ENCODE measurements at places on chromosomes 5 and 9.

- no peak for DNase-seq
Observed at GRCh38 chr5:168314735-168315411, 23.4 kb downstream of the WWC1 start.

DNA sequence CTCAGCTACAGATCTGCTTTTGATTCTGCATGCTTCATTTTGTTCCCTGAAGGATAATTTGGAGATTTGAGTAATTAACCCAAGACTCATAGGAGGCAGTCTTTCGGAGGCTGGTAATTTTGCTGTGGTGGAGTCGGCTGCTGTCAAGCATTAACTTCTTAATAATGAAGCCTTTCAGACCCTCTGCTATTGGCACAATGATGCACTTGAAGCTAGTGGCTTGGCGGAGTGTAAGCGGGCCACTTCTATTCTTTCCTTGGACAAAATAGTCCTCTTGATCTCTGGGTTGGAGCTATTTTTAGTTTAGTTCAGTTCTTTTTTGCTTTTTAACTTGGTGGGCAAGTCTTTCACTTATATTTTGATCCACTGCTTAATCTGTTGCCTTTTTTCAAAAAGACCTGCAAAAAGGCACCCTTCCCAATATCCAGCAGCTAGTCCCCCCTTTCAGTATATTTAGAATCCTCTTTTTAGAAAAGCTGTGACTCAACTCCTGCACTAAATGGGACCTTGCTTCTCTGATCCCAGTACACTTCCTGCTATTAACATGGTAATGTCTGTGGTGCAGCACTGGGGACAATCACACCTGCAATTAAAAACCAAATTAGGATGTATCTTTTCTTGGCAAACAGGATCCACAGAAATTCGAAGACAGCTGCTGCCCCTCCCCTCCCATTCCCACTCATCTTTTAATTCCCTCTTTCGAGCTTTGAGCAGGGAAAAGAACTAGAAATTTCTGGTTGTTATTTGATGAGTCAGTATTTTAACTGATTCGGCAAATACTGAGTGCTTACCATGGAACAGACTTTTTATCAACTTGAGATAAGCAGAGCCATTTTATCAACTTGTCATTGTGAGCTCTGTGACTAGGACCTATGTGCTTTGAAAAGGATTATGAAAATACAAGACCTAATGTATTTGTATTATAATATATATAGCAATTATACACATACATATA is 169.4 kb upstream of the ANKRD55 start:
- no peak for DNase-seq

DNA sequence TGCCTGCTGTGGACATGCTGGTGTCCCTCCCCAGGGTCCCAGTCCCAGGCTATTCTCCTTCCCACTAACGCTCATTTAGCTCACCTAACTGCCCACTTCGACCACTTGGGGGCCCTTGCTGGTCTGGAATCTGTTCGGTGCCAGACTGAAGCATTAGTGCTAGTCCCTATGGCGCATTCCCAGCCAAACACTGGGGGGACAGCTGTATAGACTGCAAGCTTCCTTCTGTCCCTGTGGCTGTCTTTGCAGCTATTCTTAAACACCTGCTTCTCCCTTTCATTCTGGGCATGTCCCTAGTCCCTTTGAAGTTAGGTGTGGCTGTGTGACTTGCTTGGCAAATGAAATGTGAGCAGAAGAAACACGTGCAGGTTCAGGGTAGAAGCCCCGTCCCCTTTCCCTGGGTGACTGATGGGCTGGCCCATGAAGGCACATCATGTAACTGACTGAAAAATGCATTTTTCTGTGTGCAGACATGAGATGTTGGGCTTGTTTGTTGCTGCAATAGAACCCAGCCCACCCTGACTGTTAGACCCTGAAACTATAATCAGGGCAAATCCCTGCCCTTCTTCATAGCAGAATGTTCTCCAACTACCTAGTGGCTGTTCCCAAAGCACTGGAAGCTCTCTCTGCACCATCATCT is 134.4 kb downstream of the BARX1 start:
- no peak for DNase-seq

DNA sequence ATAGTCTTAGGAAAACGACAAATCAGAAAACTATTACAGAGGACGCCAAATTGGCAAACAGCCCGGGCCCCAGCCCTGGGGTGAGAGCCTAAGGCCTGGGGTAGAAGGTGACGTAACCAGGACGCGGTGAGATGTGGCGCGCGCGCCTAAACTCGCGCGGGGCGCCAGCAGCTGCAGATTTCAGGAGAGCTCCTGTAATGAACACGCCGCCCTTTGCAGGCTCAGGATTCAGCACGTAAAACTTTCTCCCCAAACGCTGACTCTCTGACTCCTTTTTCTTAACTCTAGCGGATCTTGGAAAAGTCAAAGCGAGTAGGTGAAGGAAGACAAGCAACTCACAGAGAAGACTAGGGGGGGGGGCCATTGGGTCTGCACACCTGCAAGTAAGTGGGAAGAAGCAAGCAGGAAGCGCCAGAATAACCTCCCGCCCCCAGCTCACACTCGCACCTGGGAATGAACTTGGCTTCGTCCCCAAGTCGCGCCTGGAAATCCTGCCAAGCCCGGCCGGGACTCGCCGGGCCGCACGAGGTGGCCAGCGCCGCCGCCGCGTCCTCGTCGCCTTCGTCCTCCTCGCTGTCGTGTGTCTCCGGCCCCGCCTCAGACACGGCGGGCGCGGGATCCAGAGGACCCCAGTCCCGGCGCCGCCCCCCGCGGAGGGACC is 822 bp downstream of the RASEF start:
- DNase-seq: no peak

DNA sequence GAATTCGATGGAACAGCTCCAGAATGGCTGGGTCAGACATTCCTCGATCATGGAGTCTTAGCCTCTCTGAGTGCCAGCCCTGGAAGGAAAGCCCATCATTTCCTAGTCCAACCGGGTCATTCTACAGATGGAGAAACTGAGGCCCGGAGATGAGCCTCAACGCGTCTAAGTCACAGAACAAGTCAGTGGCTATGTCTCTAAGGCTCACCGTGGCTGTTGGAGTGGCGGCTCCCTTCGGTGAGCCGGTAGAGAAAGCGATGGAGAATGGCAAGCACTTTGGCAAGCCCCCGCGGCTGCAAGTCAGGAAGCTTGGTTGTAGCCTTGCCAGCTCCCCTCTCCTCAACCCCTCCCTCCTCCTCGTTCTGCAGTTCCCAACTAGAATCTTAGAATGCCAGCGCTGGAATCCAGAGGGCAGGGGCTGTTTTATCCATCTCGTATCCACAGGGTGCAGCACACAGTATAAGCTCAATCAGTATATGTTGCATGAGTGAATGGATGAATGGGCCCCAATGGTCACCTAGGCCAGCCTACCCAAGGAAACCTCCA is 438 bp upstream of the ARSI start:
- DNase-seq: no peak

DNA sequence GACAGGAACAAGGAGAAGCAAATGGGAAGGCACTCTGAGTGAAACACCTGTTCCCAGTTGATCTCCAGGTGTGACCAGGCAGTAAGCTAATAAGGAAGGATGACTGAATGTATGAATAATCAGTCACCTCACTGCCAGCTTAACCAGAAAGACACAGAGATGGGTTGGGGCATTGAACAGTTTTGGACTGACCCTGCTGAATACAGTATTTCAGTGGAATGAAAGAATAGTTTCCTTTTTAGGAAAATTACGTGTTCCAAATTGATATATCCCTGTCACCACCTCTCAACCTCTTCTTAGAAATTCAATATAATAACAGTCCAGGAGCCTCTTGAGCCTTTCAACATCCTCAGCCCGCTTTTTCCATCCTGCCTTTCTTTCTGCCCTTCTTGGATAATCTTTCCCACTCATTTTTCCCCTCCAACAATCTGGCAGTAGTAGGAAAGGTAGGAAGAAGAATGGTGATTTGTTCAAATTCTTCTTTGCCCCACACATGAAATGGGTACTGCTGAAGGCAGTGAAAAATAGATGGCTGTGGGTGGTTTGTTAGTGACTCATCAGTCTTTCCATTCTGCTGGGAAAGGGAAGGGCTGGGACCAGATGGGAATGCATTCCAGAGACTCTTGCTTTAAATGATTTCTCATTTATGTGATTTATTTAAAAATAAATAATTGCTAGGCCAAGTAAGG is 117.9 kb downstream of the ZSWIM6 start:
- no peak for DNase-seq

DNA sequence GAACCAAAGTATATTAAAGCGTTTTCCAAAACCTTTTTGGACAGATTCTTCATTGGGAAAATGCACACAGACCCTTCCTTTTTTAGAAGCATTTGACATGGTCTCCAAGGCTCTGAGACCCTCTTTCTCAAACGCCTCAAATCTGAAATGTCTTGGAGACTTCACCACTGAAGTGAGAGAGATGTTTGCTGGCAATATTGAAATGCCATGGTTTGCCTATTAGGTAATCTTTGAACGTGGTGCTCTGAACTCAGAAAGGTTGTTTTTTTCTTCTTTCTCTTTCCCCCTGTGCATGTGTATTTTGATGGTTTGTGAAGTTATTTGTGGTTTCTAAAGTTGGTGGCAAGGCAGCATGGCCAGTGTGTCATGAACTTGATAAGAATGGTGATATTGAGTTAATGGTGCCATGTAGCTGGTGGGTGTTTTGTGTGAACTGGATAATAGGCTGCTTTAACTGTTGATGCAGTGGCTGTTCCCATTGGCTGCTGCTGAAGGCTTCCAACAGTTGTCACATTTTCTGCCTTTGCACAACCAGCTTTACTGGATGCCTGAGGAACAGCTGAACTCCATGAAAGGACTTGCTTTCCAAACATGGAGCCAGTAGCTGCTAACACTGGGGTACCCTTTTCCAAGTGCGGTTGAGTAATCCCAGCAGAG is 1.7 kb downstream of the PALM2AKAP2 start:
- DNase-seq: no peak

- no peak for DNase-seq
Observed at GRCh38 chr5:116305899-116306298, 221.1 kb downstream of the COMMD10 start.

GRCh38 chr5:33309536-33310345 is 131.0 kb upstream of the TARS1 start:
- DNase-seq: no peak

DNA sequence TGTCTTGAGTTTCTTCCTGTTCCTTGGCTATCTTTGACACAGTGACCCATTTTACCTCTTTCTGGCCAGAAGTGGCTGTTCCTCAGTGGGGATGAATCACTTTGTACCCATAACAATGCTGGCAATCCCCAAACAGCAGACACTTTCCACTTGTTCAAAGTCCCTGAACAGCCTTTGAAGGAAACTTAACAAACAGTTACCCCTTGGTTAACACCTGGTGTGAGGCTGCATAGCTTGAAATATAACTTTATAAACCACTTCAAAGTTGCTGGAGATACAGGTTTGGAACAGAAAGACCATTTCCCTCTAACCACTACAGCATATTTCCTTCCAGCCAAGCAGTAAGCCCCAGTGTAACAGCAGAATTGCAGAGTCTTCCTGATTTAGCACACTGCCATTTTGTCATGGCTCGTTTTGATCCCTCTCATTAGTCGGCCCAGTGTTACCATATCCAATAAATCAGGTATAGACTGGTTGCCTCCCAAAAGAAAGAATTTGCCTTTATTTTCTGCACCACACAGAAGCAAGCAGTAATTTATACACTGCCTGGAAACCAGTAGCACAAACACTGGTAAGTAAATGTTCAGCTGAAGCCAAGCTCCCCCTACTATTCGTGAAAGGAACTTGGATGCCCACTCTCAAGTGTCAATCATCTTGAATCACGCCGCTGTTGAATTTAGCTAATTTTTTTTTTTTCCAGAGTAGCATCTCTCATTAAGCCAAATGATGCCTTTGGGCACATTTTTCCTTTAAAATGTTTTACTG is 225.9 kb downstream of the PIK3R1 start:
- no peak for DNase-seq

- no peak for DNase-seq
Observed at GRCh38 chr5:112434641-112435040, 15.6 kb upstream of the EPB41L4A start.

GRCh38 chr9:130779153-130779855 is 55.8 kb upstream of the ABL1 start:
- no peak for DNase-seq

GRCh38 chr9:7778851-7779600 is 20.6 kb downstream of the DMAC1 start:
- no peak for DNase-seq

DNA sequence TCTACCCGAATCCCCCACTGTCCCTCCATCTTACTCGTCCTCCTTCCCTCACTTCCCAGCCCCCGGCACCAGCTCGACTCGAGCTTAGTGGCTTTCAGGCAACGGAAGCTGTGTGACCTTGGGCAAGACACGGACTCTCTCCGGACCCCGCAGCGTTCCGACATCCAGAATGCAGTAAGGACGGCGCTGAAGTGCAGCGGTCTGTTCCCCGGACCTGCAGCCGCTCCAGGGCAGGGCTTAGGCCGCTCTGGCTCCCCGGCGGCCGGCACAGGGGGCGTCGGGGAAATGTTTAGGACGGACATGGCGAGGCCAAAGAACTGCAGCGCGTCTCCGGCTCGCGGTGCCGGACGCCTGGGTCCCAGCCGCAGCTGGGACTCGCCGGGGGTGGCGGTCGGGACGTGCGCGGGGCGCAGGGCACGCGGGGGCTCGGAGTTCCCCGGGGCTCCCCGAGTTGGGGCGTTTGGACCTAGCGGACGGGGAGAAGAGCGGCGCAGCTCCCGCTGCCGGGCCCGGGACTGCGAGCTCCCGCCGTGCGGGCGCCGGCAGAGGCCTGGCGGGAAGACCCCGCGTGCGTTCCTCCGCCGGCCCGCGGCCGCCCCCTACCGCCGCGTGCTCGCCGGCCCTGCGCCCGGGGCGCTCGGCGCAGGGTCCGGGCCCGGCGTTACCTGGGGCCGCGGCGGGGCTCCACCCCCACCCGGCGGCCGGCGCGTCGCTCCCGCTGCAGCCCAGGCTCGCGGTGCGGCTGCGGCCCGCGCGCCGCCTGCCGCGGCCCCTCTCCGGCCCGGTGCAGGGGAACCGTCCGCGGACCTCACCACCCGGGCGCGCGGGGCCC is 5.6 kb upstream of the RNF44 start:
- DNase-seq: peak; percentile 36

GRCh38 chr9:16184964-16185646 is 632.3 kb downstream of the CCDC171 start:
- no peak for DNase-seq

- DNase-seq: peak; percentile 83
Observed at GRCh38 chr5:55307383-55308253, at the start of the genes DHX29 and MTREX. Gene DHX29 (minus strand): TSS chr5:55307694. CDS start chr5:55307573, 121 bp downstream. Gene MTREX (plus strand): TSS chr5:55307989. CDS start chr5:55308014, 25 bp downstream.

GRCh38 chr5:139488260-139488659 is 5.7 kb upstream of the STING1 start:
- DNase-seq: no peak

DNA sequence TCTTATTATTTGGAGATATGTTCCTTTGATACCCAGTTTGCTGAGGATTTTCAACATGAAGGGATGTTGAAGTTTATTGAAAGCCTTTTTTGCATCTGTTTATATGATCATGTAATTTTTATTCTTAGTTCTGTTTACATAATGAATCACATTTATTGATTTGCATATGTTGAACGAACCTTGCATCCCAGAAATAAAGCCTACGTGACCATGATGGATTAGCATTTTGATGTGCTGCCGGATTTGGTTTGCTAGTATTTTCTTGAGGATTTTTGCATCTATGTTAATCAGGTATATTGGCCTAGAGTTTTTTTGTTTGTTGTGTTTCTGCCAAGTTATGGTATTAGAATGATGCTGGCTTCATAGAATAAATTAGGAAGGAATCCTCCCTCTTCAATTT is 161.4 kb upstream of the ITGA1 start:
- DNase-seq: no peak
